ENCODE measurements at places on chromosomes 11 and 22.

DNA sequence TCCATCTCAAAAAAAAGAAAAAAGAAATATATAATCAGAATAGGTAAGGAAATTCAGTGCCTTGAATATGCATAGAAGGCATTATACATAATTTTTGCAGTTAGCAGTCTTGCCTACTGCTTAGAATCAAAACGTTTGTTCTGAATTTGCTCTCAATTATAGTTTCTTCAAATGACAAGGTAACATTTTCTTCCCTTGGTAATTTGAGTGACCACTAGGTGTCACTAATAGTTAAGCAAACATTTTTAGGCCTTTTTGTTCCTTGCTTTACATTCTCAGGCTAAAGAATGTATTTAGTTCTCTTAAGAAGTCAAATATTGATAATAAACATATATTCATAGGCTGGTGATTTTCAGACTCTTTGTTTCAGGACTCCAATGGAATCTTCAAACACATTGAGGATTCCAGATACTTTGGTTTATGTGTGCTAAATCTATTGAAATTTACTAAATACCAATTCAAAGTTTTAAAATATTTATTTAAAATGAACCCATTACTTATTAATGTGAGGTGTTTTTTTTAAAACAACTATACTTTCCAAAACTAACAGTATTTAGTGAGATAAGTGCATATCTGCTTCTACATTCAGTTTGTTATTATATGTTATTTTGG, 55.0 kb upstream of the DEPDC7 start:
- no peak for DNase-seq

- DNase-seq, result no peak
Observed at GRCh38 chr22:19873960-19874306, 19.3 kb upstream of the GNB1L start.

DNA sequence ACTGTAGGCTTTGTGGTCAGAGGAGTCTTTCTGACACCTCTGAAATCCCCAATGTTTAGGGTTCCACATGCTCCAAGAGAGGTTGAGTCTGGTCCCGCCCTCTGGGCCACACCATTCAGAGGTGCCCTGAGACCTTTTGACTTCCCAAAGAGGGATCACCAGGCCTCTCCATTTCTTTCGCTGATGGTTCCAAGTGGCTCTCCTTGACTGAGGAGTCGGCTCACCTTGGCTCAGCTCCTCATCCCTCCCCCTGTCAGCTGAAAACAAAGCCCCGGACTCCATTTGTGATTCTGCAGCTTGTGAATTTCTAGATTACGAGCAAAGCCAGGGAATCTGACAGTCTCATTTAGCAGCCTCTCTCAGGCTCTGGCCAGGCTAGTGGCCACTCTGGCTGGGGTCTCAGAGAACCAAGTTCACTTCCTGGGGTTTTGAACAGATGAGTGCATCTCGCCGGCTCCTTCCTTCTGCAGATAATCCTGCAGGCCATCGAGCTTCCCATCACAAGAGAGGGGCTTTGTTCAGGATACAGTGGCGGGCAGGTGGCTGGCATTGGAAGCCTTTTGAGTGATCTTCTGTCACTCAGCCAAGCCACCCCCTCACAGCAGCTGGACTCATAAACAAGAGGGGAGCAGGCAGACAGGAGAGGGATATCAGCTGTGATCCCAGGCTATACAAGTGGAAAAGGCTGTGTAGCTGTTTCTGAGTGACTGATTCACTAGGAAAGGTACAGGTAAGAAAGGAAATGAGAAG, 102.9 kb downstream of the TRIM29 start:
- DNase-seq, result no peak

DNA sequence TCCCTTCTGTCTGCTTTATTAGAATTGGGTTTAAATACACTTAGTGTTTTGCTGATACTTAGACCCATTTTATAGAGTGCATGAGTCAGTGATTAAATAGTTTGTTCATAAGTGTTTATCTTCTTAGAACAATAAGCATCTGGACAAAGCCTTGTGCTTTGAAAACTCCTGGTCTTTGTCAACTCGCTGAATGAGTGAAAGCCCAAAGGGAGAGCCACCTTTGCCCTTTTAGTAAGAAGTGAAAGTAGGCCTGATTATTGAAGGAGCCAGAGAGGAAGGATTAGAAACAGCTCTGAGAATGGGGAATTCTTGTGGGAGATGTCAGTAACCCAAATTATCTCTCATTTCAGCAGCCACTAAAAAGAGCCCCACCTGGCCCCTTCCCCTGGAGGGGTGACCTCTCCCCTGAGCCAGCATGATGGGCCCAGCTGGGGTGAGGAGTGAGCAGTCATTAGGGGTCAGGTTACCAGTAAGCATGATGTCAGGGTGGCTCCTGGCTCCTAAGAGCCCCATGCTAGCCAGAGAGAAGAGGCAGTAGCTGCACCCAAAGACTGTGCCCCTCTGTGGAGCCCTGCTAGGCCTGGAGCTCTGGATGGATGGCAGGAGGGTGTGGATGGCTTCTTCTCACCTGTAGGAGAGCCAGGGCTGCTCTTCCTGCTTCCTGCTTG, 125.1 kb upstream of the E2F8 start:
- DNase-seq, result no peak

DNA sequence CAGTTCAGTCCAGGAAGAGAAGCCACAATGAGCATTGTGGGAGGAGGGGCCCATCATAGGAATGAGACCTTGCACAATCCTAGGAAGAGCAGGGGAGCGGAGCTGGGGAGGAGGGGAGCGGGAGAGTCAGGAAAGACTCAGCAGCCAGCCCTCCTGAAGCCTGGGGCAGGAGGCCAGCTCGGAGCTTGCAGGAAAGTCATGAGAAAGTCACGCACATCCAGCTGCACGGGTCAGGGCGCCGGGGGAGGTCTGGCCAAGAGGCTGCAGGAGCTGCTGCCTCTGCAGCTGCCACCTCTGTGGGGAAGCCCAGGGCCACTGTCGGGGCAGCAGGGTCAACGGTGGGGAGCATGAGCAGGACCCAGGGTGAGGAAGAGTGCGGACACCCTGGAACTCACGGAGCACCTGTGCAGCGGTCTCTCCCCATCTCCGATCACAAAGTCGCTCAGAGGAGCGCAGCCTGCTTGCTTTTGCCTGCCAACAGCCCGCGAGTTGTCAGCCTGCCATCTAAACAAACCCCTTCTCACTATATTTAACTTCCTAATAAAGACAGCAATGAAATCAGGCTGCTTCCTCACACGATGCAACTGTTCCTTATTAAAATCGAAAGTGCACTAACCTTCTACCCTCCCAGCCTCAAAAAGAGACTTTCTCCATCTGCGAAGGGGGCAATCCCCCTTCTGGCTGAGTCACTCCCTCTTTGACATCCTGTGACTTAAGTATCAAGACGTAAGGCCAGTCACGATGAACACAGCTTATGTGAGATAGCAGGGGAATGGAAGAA, 52.9 kb upstream of the RTL6 start:
- DNase-seq, result no peak

- DNase-seq, result no peak
Observed at GRCh38 chr22:42760806-42761565, 40.3 kb upstream of the A4GALT start.

DNA sequence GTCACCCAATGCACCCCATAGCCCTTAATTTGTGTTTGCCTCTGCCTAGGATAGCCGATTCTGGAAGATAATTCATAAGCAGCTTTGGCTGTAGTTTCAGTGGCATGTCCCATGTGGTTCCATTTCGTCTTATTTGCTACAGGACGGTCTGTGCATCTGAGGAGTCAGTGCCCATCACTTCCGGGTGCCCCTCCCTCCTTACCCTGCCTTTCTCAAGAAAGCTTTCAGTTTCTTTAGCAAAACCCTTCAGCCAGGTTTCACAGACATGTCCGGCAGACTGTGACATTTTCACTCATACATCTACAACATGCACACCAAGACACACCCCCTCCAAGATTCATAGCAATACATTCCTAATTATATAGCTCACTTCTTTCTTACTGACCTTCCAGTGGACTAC, 14.3 kb downstream of the TP53AIP1 start:
- DNase-seq, result no peak

- DNase-seq, result no peak
Observed at GRCh38 chr22:45628515-45628914, 43.1 kb upstream of the ATXN10 start.

DNA sequence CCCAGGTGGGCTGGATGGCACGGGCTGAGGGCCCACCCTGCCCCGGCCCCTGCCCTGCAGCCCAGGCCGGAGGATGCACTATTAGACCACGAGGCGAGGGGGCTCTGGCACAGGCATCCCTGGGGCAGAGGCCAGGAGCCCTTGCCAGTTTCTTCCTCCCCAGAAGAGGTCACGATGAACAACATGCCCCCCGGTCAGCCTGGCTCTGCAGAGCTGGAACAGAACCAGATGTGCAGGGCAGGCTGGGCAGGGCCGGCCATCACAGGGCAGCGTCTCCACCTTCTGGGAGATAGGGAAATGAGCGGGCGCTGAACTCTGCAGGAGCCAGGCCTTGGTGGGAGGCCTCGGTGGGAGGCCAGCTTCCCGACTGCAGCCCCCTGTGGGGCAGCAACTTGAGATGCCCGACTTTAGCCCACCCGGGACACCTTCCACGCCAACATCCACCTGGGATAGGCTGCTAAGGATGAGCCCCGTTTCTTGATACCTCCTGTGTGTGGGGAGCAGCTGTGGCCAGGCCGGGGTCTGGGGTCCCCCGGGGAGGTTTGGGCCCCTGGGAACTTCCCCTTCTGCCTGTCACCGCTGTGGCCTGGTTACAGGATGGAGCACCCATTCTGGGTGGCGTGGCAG, 21.8 kb upstream of the GNB1L start:
- DNase-seq, result no peak

DNA sequence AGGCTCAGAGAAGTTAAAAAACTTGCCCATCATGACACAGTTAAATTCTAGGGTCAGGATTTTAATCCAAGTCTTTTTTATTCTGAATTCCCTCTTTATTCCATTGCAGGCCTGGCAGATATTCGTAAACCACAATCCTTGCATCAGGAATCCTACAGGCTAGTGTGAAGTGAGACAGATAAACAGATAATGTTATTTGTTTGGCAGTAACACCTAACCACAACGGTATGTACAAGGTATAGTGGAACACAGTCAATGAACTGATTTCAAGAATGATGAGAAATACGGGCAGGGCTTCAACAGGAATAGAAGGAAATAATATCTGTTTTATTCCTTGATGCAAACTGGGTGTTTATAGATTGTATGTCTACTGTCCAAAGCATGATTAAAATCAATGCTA, 32.0 kb upstream of the NARS2 start:
- no peak for DNase-seq

- no peak for DNase-seq
Observed at GRCh38 chr11:2518983-2519340, 74.2 kb downstream of the KCNQ1 start.

- DNase-seq, result no peak
Observed at GRCh38 chr11:70735976-70736375, 337.6 kb downstream of the CTTN start.

DNA sequence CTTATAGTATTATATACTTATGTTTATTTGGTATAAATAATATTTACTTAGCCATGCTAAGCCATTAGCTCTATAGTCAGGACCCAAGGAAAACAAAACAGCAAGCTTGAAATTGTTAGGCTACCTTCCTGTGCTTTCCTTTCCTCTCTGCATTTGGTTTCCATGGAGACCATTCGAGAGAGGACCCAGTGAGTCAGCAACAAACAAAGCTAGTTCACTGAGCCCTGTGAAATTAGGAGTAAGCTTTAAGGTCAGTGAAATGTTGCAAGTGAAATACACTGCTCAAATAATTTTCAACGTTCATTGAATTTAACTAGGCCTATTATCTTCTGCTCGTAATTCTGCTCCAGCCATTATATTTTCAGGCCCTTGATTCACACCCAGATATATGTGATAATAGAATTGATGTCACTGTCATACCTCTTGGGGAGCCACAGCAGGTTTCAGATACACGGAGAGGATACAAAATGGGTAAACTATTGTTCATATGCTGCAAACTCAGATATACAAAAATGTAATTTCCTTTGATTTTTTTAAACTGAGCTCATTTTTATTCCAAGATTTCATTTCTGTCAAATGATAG, 9.1 kb upstream of the OR10D3 start:
- DNase-seq, result no peak

- DNase-seq, result no peak
Observed at GRCh38 chr11:12159351-12160099, 49.1 kb downstream of the MICAL2 start.

- no peak for DNase-seq
Observed at GRCh38 chr22:46119093-46119728, 31.1 kb upstream of the PPARA start.

DNA sequence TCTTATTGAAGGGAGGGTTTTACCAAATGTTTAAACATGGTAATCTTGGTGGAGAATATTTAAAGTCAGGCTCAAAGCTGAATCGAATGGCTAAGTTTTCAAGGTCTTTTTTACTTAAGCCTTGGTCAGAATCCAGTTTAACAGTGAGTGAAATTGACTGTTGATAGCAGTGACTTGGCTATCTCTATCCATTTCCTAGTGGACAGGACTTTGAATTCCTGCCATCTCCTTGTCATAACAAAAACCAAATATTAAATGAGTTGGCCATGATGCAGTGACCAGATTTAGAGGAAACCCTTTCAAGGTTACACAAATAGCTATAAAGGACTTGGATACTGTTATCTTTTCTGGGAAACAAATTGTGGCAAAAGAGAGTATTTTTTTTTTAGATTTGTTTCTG, 92.0 kb downstream of the JRKL start:
- DNase-seq, result no peak

DNA sequence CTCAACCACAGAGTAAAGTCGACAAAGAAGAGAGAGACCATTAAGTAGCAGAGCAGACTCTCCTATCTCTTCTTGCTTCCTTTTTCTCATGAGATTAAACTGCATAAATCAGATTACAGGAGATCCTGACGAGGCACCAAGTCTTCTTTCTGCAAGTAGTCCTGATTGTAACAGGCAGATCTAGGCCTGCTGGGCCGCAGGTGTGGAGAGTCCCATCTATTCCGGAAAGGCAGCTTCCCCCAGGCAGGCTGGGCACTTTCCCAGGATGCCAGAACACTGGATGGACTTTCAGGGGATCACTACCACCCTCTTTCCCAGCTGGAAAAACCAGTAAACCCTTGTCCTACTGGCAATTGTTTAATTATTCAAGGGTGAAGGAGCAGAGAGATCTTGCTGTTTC, 173.0 kb upstream of the CADM1 start:
- DNase-seq, result no peak

GRCh38 chr11:130616573-130616972, 168.1 kb downstream of the ADAMTS15 start:
- no peak for DNase-seq

GRCh38 chr22:41193829-41194228, 11.3 kb upstream of the L3MBTL2 start:
- no peak for DNase-seq

DNA sequence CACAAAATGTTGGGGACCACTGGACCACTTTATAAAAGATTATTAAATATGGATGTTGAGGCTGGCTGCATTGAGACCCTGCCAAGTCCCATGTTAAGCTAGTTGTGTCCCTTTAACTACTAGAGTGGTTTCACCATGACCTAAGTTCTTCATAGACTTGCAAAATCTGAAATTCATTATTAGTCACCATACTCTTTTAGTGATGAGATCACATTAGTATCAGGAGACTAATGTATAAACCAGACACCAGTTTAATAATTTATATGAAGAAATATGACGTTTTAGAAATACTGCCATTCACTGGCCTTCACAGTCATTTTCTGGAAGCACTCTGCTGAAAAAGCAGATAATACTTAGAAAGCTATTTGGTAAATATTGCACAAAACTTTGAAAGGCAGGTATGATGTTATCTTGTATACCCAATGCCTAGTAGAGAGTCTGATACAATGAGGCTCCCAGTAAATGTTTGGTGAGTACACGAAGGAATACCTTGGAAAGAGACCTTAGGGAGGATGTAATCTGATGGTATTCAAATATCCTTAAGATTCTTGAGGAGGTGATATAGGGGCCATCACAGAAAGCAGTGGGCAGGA, 728.2 kb upstream of the ANO5 start:
- no peak for DNase-seq

- no peak for DNase-seq
Observed at GRCh38 chr11:111633756-111634362, 31.6 kb downstream of the SIK2 start.

Data from activated effector memory CD4-positive, alpha-beta T cell treated with Interleukin-2 at 50 U/mL for 16 hours (primary cell).